Activated CD4-positive, alpha-beta T cell treated with anti-CD3 and anti-CD28 coated beads, Interleukin-10, Interleukin-2, amounts not matched to agents 100 ng/mL and 50 ng/mL, durations not matched to agents 16 hours and 8 hours (primary cell): ENCODE measurements at places on chromosomes 5 and 9.

GRCh38 chr5:149583394-149583793 is 2.1 kb downstream of the ARHGEF37 start:
- DNase-seq = no peak

- peak; percentile 78 for DNase-seq
Observed at GRCh38 chr9:91162311-91162710, 199.4 kb downstream of the AUH start.

DNA sequence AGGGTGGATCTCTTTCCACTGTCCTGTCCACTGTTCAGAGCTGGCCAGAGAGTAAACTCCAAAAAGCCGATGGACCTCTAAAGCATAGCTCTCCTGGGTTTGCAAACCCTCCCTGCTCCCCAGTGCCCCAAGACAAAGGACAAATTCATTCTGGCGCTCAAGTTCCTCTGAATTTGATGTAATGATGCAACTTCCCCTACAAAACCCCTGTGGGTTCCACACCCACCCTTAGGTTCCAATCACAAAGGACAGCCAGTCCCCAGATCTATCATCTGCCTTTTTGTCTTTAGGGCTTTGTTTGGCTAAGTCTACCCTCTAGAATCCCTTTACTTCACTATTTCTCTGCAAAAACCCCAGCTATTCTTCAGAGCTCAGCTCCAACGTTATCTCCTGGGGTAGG is 57.4 kb upstream of the SLC25A51 start:
- no peak for DNase-seq

DNA sequence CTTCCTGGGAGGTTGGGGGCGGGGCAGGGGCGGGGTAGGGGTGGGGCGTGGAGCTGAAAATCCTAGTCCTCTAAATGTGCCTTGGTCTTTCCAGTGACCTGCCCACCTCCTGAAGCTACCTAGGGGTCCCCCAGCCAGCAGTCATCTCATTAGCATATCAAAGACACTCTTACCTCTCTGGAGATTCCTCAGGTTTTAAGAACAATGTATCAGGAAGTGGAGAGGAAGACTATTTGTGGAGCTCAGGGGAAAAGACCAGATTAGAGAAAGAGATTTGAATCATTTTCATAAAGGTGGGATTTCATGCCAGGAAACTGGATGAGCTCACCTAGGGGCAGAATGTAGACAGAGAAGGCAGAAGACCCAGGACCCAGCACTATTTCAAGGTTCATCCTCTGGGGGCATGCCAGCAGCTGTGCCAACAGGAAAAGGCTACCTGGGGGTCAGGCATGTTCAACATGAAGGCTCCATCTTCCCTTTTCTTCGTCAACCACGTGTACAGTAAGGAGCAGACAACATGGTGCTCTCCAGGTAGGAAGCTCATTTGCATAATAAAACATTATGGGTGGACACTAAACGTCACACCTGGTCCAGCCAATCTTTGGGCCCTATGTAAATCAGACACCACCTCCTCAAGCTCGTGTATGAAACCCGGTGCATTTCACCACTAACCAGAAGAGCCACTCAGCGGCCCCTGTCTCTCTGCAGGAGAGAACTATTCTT is 6.9 kb downstream of the GMCL2 start:
- DNase-seq = no peak

DNA sequence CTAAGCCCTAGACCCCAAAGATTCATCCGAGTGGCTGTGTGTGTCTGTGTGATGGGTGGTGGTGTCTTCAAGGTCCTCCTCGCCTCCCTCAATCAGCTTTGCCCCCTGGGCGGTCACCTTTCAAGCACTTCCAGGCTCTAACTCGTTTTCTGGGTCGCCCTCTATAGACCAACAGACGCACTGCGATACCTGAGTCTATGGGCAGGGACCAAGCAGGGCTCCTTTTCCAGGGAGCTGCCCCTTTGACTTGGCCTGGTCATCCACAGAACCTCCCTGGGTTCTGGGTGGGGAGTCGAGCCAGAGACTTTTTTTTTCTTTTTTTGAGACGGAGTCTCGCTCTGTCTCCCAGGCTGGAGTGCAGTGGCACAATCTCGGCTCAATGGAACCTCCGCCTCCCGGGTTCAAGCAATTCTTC is 1.1 kb downstream of the SLC27A4 start:
- peak; percentile 86 for DNase-seq

- peak; percentile 91 for DNase-seq
Observed at GRCh38 chr5:170269579-170269978, 28.0 kb downstream of the LCP2 start.
